ENCODE measurements at places on chromosomes 3 and 15.
A peak's percentile ranks its signal among the peaks of the same experiment; 100 is the strongest.

GRCh38 chr15:74663303-74664027 is 32.4 kb downstream of the EDC3 start:
- H3K27ac ChIP-seq: peak overlapping the region; percentile 63
- peaks cover 3% of the 10 kb centered on the region for H3K36me3 ChIP-seq
- peaks cover 31% of the 10 kb centered on the region for H3K4me1 ChIP-seq
- no peak overlapping the region for H3K4me3 ChIP-seq
- no peaks in the 10 kb centered on the region for H3K27me3 ChIP-seq

GRCh38 chr3:141448606-141449220 is 38.1 kb upstream of the RASA2 start:
- no peak for DNase-seq
- H3K4me3 ChIP-seq: no peak overlapping the region
- no peaks in the 10 kb centered on the region for H3K27me3 ChIP-seq
- H3K27ac ChIP-seq: peak overlapping the region; percentile 64
- peaks cover 68% of the 10 kb centered on the region for H3K4me1 ChIP-seq

- no peak overlapping the region for H3K27ac ChIP-seq
- DNase-seq: no peak
- no peaks in the 10 kb centered on the region for H3K4me1 ChIP-seq
- no peaks in the 10 kb centered on the region for H3K27me3 ChIP-seq
Observed at GRCh38 chr3:68912376-68912775, 20.0 kb downstream of the TAFA4 start.

- peaks cover 17% of the 10 kb centered on the region for H3K4me1 ChIP-seq
- H3K36me3 ChIP-seq: no peaks in the 10 kb centered on the region
- no peak for DNase-seq
- H3K4me3 ChIP-seq: no peak overlapping the region
- H3K27ac ChIP-seq: no peak overlapping the region
Observed at GRCh38 chr3:133271539-133271938, 128.3 kb upstream of the BFSP2 start.

- DNase-seq: no peak
- no peak overlapping the region for H3K4me3 ChIP-seq
- no peak overlapping the region for H3K27ac ChIP-seq
- no peaks in the 10 kb centered on the region for H3K27me3 ChIP-seq
Observed at GRCh38 chr3:97810779-97811390, 10.9 kb upstream of the CRYBG3 start.

DNA sequence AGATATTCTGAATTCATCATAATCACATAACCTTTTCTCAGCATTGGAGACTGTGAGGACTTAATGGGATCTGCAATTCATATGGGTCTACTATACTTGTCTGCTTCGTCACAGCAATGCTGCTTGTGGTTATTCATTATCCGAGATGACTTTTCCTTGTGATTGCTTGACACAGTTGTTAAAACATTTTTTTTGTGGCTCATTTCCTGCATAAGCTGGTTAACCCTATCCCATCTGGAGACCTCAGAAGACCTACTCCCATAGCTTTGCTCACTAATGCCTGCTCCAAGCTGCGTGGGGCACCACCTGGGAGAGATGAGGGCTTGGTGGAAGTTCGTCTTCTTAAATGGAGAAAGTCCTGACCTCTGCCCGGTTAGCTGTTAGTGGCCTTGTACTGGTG is 360.8 kb downstream of the CHST2 start:
- H3K4me3 ChIP-seq: no peak overlapping the region
- no peak for DNase-seq
- H3K27ac ChIP-seq: no peak overlapping the region
- H3K36me3 ChIP-seq: no peaks in the 10 kb centered on the region
- H3K4me1 ChIP-seq: peaks cover 8% of the 10 kb centered on the region
- H3K27me3 ChIP-seq: no peaks in the 10 kb centered on the region

DNA sequence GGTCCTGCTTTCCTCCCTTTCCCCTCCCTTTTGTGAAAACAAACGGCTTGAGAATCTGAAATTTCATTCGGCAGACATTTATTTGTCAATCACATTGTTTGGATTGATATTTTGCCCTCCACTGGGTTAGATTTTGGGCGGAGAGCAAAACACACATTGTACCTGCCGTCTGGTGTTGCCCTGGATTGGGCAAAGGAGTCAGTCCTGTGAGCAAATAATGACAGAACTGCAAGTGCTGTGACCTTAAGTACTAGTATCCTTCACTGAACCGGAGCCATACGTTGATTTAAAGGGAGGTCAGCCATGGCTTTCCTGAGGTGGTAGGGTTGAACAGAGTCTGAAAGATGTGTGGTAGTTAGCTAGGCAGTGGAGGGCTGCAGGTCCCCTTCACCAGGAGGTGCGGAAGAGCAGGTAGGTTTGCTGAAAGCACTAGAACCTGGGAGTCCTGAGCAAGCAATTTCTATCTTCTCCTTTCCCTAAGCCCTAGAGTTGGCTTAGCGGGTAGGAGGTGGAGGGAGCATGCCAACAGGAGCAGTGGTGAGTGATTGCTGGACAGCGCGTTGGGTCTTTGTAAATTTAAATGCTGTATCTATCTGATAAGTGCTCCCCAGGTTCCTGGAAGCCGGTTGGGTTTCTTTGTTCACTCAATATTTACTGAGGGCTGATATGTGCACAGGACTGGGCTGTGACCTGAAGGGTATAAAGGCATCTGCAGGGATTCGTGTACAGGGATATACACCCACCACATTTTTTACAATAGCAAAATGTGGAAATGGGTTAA is 2.0 kb downstream of the PDIA5 start:
- no peak overlapping the region for H3K27ac ChIP-seq

DNA sequence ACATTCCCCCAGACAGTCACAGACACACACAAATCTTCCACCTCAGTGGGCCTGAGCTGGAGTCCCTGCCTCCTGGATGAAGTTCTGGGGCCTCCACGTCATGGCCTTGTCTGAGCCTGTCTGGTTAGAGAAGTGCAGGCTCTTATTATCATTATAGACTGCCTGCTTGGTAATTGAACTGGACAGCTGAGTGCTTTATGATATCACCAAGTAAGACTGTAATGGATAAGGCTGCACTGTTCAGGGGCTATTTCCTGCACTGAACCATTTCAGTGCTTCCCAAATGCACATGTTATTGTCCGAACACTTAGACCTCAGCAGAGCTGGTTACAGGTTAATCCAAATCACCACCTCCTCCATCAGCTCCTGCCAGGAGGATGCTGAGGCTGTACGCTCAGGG is 8.7 kb upstream of the ST6GAL1 start:
- no peaks in the 10 kb centered on the region for H3K36me3 ChIP-seq
- H3K4me3 ChIP-seq: no peak overlapping the region
- no peaks in the 10 kb centered on the region for H3K4me1 ChIP-seq
- H3K27me3 ChIP-seq: no peaks in the 10 kb centered on the region
- H3K27ac ChIP-seq: no peak overlapping the region
- DNase-seq: no peak

DNA sequence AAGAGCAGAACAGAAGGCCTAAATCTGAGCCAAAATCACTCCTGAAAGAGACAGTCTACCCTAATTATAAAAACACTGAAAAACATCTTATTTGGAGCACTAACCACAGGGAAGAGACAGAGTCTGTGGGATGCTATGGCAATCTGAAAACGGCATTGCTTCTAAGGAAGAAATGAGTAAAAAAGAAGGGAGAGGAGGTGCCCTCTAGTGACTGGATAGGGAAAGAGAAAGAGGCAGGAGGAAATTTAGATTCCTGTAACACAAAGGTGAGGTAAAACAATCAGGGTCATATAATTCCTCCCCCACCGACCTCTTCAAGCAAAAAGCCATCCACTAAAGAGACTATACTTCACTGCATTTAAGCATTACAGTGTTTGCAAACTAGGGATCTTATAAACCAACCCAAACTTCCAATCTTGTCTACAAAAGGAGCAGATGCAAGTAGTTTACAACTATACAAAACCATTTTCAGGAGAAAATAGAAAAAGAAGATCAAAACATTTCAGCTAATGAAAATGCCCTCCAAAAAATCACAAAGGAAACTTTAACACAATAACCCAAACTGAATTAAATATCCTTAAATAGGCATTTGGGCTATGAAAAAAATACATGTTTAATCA is 32.6 kb downstream of the HACD2 start:
- no peak overlapping the region for H3K27ac ChIP-seq
- H3K36me3 ChIP-seq: no peaks in the 10 kb centered on the region
- no peaks in the 10 kb centered on the region for H3K27me3 ChIP-seq
- H3K4me1 ChIP-seq: peaks cover 14% of the 10 kb centered on the region
- no peak overlapping the region for H3K4me3 ChIP-seq

- peak; percentile 93 for DNase-seq
- H3K36me3 ChIP-seq: no peaks in the 10 kb centered on the region
- peak overlapping the region; percentile 57 for H3K4me3 ChIP-seq
- no peaks in the 10 kb centered on the region for H3K27me3 ChIP-seq
Observed at GRCh38 chr3:186413615-186414415, 51.8 kb upstream of the DGKG start.

DNA sequence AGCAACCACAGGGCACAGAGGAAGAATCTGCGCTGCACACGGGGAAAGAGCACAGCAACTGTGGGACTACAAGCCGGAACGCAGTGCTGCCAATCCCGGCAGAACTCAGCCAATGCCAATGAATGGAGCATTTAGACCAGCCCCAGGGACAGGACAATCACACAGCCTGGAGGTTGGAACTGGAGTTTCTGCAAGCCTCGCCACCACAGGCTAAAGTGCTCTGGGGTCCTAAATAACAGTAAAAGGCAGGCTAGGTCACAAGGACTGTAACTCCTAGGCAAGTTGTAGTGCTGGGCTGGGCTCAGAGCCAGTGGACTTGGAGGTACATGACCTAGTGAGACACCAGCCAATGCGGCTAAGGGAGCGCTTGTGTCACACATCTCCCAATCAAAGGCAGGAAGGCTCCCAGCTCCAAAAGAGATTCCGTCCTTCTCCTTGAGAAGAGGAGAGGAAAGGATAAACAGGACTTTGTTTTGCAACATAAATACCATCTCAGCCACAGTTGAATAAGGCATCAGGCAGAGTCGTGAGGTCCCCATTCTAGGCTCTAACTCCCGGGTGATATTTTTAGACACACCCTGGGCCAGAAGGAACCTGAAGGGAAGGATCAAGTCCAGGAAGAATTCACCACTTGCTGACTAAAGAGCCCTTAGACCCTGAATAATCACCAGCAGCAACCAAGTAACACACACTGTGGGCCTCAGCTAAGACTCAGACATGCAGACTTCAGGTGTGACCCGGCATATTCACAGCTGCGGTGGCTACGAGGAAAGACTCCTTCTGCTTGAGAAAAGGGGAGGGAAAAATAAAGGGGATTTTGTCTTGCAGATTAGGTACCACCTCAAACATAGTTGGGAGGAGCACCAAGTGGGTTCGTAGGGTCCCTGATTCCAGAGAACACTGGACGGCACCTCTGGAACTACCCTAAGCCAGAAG is 85.5 kb upstream of the XXYLT1 start:
- H3K27ac ChIP-seq: no peak overlapping the region
- H3K27me3 ChIP-seq: no peaks in the 10 kb centered on the region

DNA sequence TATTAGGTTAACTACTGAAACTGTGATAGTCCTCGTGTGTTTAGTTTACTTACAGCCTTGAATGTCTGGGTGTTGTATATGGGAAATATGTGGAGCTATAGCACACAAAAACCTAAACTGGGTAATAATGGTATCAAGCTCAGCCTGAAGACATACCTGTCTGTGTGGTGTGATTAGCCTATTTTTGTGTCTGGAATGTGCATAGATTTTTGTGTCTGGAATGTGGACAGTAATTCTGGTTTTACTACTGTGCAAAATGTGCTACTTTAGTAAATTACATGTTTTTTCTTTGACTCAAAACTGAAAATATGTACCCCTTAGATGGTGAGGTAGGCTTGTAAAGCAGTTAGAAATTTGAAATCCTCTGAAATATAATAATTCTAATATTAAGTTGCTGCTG is 43.5 kb downstream of the CHD2 start:
- DNase-seq: no peak
- H3K36me3 ChIP-seq: peaks cover 83% of the 10 kb centered on the region
- H3K4me3 ChIP-seq: no peak overlapping the region
- H3K27ac ChIP-seq: no peak overlapping the region
- H3K27me3 ChIP-seq: no peaks in the 10 kb centered on the region

- peak overlapping the region; percentile 38 for H3K4me3 ChIP-seq
- H3K36me3 ChIP-seq: no peaks in the 10 kb centered on the region
- H3K27ac ChIP-seq: peak overlapping the region; percentile 28
Observed at GRCh38 chr3:69445024-69445423, 59.1 kb upstream of the FRMD4B start.

DNA sequence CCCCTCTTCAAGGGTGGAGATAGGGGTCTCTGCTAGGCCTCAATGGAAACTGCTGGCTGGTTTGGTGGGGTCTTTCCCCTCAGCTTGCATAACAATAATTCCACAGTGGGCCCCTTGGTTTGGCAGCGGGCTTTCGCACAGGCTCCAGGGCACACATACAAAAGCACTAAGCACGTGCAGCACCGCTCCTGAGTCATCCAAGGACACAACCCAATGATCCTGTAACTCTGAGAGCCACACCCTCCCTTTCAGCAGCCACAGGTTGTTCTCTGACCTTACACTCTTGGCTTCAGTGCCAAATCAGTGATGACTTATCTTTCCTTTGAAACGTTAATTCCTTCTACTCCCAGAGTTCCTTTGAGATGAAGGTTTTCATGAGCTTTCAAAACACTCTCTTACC is 41.7 kb downstream of the DAPK2 start:
- peaks cover 12% of the 10 kb centered on the region for H3K4me1 ChIP-seq
- no peak overlapping the region for H3K27ac ChIP-seq
- no peak for DNase-seq
- H3K36me3 ChIP-seq: no peaks in the 10 kb centered on the region
- H3K4me3 ChIP-seq: no peak overlapping the region
- no peaks in the 10 kb centered on the region for H3K27me3 ChIP-seq

DNA sequence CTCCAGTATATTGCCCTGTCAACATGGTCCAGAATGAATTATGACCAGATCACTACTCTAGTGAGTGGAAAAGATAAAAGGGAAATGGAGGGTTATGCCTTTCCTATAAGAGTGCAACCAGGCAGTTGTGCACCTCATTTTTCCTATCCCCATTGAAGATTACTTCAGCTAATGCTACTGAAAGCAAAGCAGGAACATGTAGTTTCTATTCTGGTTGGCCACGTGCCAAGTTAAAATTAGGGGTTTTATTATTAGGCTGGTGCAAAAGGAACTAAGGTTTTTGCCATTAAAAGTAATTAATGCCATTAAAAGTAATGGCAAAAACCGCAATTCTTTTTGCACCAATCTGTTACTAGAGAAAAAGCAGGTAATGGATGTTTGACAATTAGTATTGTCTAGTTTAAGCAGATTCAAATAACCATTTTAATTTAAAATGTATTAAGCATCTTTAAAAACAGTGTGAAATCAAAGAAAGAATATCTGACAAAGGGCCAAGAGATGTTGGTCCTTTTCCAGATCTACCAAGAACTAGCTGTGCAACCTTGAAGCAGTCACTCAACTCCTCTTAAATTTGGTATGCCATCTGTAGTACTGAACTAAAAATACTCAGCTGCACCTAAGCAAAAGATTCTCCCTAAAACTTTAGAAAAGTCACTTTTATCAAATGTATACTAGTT is 567.5 kb upstream of the CCDC54 start:
- H3K4me3 ChIP-seq: no peak overlapping the region
- no peaks in the 10 kb centered on the region for H3K27me3 ChIP-seq
- no peak overlapping the region for H3K27ac ChIP-seq
- DNase-seq: no peak
- peaks cover 6% of the 10 kb centered on the region for H3K4me1 ChIP-seq
